DMS53 (cell line): ENCODE measurements at places on chromosomes 13 and 19.
A peak's percentile ranks its signal among the peaks of the same experiment; 100 is the strongest.

- DNase-seq = no peak
These were observed 1418.5 kb downstream of the EFNB2 start for GRCh38 chr13:105116966-105117365.

DNA sequence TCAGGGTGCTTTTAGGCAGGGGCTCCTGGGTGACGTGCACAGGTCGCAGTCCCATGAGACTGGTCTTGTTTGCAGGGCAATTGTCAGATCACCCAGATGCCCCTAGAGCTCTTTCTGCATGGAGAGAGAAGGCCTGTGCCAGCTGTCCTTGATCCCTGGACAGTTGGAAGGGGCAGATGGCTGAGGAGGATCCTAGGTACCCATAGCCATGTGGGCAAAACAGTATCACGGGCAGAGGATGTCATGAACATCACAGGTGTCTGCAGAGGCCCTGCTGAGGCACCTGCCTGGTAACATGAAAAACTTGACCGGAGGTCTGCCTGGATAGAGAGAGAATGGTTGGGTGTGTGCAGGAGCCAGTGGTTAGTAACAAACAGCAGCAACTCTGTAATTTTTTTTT, 99.3 kb downstream of the ZNF536 start:
- no peak for DNase-seq

DNA sequence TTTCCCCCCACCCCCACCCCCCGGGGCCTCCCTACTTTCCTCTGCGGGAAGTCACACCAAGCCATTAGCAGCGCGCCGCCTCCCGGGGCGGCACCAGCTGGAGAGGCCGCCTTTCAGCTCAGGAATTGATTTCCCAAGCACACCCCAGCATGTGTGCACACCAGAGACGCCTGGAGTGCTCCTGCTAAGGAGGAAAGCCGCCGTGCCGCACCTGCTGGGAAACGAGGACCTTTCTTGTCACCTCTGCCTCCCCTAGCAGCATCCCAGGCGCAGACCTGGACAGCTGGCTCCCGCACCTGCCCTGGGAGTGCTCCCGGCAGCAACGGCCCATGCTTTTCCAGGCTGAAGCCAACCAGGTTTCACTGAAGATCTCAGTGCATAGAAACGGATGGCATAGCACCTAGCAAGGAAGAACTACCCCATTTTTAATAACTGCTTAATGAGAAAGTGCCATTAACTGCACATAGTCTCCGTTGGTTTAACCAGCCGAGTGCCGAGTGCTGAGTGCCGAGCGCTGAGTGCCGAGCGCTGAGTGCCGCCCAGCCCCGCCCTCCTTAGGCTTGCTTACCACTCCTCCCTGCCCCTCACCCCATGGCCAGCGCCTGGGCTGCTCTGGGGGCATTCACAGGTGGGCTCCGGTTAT, 165.0 kb downstream of the USP12 start:
- peak; percentile 95 for DNase-seq

DNA sequence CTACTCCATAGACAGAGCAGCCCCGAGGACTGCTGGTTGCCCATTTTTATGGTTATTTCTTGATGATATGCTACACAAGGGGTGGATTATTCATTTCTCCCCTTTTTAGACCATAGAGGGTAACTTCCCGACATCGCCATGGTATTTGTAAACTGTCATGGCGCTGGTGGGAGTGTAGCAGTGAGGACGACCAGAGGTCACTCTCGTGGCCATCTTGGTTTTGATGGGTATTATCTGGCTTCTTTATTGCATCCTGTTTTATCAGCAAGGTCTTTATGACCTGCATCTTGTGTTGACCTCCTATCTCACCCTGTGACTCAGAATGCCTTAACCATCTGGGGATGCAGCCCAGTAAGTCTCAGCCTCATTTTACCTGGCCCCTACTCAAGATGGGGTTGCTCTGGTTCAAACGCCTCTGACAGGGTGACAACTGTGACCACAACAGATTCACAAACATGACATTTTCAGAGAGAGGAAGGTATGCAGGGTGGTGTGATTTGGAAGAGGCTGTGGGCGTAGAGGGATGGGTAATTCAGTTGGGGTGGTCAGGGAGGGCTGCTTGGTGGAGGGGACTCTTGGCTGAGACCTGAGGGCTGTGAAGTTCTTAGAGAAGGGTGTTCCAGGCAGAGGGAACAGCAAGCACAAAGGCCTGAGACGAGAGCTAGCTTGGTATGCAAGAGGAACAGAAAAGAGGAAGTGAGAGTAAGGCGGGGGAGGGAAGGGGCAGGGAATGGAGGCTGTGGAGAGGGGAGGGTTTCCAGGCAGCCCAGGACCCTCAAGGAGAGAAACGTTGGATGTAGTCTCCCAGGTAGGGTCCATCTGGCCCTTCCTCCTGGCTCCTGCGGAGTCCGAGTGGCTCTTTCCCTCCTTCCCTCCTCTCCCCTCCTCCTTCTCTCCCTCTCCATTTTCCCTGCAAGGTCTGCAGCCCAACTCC, 23.5 kb downstream of the FAM187B start:
- DNase-seq = no peak

DNA sequence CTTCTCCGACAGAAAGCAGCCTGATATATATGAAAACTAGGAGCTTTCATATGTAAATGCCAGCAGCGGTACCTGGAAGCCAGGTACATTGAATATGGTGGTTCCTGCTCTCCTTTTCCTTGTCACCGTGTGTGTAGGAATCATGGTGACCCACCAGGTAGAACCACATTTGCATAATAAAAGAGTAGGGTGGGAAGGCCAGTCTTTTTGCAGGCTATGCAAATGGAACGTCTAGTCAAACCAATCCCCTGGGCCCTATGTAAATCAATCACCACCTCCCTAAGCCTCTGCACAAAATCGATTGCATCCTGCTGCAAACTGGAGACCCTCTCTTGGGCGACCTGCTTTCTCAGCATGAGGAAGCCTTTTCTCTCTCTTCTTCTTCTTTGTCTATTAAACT, 22.2 kb upstream of the ZNF181 start:
- DNase-seq = no peak

GRCh38 chr19:45972081-45972946, 1.4 kb downstream of the NOVA2 start:
- DNase-seq = peak; percentile 22

GRCh38 chr19:32910874-32911273, 41.3 kb upstream of the SLC7A9 start:
- no peak for DNase-seq

GRCh38 chr13:73631411-73631810, 502.8 kb downstream of the KLF12 start:
- DNase-seq = no peak

DNA sequence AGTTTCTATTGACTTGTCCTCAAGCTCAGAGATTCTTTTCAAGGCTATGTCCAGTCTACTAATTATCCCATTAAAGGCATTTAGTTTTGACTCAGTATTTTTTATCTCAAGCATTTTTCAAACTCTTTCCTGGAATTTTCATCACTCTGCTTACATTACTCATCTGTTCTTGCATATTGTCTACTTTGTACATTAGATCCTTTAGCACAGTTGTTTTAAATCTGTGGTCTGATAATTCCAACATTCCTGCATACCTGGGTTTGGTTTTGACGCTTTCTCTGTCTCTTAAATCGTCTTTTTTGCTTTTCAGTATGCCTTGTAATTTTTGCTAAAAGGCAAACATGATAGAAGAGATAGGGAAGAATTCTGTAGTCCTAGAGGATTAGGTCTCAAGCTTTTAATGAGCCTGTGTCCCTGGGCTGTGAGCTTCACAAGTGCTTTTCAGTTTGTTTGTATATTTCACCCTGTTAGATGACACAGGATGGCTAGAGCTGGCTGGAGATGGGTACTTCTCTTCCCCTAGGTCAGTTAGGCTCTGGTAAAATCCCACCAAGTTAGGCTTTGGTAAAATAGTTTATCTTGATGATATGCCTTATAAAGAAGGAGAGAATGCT, 46.1 kb upstream of the GPC6 start:
- no peak for DNase-seq

- peak; percentile 84 for DNase-seq
These were observed 2.6 kb upstream of the DHRS12 start for GRCh38 chr13:51806566-51806965.

DNA sequence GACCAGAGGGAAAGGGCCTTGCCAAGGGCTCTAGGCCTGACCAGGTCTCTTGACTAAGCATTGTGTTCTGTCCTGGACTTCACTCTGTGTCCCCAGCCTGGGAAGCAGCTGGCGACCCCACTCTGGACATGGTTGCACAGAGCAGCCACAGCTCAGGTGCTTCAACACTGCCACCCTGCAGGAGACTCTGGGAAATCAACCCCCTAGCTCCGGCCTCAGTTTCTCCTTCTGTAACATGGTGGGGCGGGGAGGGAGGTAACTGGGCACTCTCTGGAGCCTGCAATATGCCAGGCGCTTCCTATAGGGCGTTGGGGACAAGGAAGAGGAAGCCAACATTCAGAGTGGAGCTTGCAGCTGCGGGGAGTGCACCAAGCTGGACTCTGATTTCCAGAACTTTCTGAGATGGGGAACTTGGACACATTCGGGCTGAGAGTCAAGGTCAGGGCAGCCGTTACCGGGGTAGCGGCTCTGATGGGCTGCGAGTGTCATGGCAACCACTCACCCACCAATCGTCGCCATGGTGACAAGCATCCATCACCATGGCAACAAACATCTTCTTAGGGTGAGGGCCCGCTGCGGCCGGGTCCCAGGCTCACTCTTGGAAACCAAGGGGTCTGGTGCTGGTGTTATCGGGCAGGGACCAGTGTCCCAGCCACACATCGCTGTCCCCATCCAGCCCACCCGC, 12.8 kb downstream of the F2RL3 start:
- DNase-seq = peak; percentile 53

DNA sequence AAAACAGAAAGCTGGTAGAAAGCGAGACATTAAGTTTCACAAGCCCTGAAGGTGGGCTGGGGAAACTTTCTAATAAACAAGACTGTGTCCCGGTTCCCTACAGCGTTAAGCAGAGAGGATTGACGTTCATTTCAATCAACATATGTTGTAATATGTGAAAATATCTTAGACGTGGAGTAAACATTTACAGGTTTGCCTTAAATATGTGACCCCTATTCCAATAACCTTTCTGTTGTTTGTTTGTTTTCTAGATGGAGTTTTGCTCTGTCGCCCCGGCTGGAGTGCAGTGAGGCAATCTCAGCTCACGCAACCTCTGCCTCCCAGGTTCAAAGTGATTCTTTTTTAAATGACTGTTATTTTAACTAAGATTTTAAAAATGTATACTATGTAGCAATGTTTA, 526.2 kb downstream of the SUCLA2 start:
- DNase-seq = no peak

- DNase-seq = peak; percentile 37
These were observed 242.7 kb upstream of the IPO5 start for GRCh38 chr13:97710797-97711196.

GRCh38 chr13:55000043-55000442, 1971.4 kb downstream of the OLFM4 start:
- DNase-seq = no peak

- DNase-seq = no peak
These were observed 117.7 kb downstream of the TBC1D4 start for GRCh38 chr13:75364131-75364713.
